ENCODE measurements at places on chromosomes 7 and 10. TPM values are rescaled to one million over a fixed set of nuclear protein-coding genes. Genes with fewer than 3 reads are reported as not detected.

DNA sequence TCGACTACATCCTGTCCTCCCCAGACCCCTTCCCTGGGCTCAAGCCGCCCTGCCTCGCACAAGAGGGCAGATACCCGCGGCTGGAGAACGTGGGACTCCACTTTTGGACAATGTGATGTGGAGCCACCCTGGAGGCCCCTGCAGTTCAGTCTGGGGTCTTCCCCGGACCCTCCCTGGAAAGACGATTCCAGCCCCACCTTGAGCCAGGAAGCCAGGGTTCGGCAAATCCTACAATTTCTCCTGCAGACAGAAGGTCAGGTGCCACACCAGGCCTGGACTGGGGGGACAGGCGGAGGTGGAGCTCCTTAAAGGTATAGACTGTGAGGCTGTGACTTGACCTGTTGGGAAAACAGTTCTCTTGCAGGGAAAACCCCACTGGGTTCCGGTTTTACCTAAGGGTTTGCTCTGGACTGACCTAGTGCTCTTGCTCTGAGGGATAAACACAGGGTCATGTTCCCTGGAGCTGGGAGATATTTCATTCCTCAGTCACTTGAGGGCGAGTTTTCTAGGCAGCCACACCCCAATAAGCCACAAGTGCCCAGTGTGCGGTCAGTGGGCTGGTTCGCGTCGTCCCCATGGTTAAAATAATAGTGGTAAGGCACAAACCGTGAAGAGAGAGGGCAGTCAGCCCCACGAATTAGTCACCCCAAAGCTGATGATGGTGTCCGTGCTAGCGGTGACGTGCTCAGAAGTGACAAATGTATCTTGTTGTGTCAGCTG lies 1.6 kb downstream of the FOXL3 start:
- DNase-seq = no peak
- H3K27me3 ChIP-seq = peaks cover 56% of the 10 kb centered on the region
- peaks cover 5% of the 10 kb centered on the region for H3K4me1 ChIP-seq
- H3K27ac ChIP-seq = no peak overlapping the region

DNA sequence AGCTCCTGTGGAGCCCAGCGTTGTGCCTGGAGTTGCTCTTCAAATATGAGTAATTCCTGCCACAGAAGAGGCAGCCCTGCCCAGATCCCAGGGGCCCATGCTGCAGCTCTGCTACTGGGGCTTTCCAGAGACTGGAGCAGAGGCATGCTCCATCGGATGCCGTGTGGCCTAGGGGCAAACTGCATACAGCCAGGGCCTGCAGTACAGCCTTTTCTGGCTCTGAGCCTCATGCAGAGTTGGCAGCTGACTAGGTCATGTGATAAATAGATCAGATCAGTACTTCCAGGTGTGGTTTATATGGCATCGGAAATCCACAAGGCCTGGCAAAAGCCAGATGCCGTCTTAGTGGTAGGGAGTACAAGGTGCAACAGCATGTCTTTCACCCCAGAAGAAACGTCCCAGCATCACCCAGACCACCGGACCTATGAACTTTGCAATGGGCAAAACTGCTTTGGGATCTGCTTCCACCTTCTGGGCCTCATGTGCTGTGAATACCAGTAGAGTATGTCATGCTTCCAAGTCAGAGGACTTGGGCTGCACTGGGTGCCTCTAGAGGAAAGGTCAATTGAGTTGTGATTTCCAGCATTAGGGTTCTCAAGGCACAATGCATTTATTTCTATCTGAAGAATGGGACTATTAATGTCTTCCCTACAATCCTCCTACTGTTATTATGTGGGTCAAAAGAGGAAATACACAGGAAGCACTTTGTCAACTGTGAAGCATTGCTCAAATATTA lies 250.7 kb upstream of the ZNF32 start:
- H3K27me3 ChIP-seq = no peaks in the 10 kb centered on the region
- no peaks in the 10 kb centered on the region for H3K36me3 ChIP-seq
- DNase-seq = no peak
- H3K27ac ChIP-seq = no peak overlapping the region

DNA sequence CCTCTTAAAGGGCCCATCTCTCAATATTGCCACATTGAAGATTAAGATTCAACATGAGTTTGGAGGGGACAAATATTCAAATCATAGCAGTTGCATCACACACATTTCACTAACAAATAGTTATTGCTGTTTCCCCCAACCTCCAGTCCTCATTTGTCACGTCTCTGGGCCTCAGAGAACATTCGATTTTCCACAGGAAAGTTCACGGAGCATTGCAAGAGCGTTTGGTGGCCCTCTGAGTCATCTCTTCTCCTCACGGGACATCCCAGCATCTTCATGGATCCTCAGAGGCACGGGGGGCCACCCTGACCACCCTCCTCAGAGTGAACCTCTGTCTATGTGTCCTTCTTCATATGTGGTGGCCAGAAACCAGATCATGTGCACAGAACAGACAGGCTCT lies 50.3 kb upstream of the CHST15 start:
- no peak for DNase-seq
- H3K36me3 ChIP-seq = no peaks in the 10 kb centered on the region
- H3K4me1 ChIP-seq = peaks cover 9% of the 10 kb centered on the region
- no peak overlapping the region for H3K27ac ChIP-seq
- H3K4me3 ChIP-seq = no peak overlapping the region
- H3K27me3 ChIP-seq = no peaks in the 10 kb centered on the region

- no peaks in the 10 kb centered on the region for H3K36me3 ChIP-seq
- no peak for DNase-seq
- no peak overlapping the region for H3K27ac ChIP-seq
Observed at GRCh38 chr7:13169356-13169755, 481.9 kb downstream of the ARL4A start.

DNA sequence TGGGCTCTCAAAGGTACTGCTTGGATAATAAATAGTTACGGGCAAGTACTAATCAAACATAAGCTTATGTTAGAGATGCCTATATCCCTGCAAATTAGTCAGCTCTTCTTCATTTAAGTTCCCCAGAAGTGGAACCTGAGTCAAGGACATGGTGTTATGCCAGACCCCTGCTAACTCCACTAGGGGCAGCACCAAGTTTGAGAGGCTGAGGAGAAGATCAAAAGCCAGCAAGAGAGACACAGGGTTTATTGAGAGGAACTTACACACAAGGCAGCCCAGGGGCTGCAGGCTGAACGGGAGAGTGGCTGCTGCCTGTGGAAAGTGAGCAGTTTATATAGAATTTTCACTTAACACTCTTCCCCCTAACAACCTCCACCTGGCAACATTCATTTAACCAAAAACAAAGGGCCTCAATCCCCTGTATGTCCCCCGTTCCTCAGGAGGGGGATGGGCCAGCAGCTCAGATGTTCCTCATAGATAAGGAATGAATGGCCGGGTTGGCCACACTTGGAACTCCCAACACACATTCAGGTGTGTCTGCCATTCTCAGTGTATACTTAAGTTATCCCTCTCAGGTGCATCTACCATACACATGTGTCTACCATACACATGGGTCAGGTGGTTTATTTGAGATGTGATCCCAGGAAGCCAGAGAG lies 62.6 kb upstream of the GHITM start:
- peak overlapping the region; percentile 39 for H3K27ac ChIP-seq
- H3K27me3 ChIP-seq = no peaks in the 10 kb centered on the region
- no peak overlapping the region for H3K4me3 ChIP-seq
- H3K36me3 ChIP-seq = no peaks in the 10 kb centered on the region
- no peak for DNase-seq
- no peaks in the 10 kb centered on the region for H3K4me1 ChIP-seq

Gene SLC29A4
- 1.8 TPM for total RNA-seq

GRCh38 chr7:1596181-1597043 lies 26.6 kb upstream of the PSMG3 start:
- H3K27me3 ChIP-seq = peaks cover 54% of the 10 kb centered on the region
- no peak for DNase-seq
- no peak overlapping the region for H3K27ac ChIP-seq

GRCh38 chr7:27251652-27252590 lies 9.3 kb downstream of the EVX1 start:
- H3K27me3 ChIP-seq = peaks cover 80% of the 10 kb centered on the region
- DNase-seq = no peak
- peaks cover 4% of the 10 kb centered on the region for H3K4me1 ChIP-seq
- H3K27ac ChIP-seq = no peak overlapping the region
- H3K4me3 ChIP-seq = peak overlapping the region; percentile 31

DNA sequence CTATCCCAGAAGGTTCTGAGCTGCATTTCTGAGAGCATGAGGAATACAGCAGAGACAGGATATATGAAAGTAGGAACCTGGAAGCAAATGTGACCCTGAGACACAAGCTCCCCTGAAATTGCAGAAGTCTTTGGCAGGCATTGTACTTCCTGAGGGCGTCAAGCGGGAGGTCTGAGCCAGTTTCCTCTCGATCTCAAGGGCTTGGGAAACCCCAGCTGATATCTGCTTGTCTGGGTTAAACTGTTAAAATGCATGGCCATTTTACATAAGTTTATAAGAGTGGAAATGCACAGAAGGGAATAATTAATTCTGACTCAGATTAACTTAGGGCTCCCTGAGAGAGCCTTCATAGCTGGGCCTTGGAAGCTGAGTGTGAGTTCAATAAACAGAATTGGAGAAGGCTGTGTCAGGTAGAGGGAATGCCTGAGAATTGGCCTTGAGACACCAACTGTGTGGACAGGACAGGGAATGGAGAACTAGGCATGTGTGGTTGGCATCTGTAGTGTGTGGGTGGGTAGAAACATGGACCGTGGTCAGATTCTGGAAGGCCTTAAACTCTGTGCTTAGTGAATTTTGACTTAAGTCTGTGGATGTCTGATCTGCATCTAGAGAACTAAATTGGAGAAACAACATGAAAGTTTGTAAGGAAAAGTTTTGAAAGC lies 53.3 kb downstream of the WIPF3 start:
- H3K36me3 ChIP-seq = no peaks in the 10 kb centered on the region
- H3K27ac ChIP-seq = no peak overlapping the region
- no peaks in the 10 kb centered on the region for H3K27me3 ChIP-seq
- peaks cover 15% of the 10 kb centered on the region for H3K4me1 ChIP-seq
- no peak overlapping the region for H3K4me3 ChIP-seq

- H3K4me3 ChIP-seq = no peak overlapping the region
- DNase-seq = no peak
- peaks cover 6% of the 10 kb centered on the region for H3K4me1 ChIP-seq
- H3K27ac ChIP-seq = peak overlapping the region; percentile 60
Observed at GRCh38 chr7:99120501-99120900, 23.4 kb downstream of the SMURF1 start.

Gene SPDYE6
- total RNA-seq = not detected

DNA sequence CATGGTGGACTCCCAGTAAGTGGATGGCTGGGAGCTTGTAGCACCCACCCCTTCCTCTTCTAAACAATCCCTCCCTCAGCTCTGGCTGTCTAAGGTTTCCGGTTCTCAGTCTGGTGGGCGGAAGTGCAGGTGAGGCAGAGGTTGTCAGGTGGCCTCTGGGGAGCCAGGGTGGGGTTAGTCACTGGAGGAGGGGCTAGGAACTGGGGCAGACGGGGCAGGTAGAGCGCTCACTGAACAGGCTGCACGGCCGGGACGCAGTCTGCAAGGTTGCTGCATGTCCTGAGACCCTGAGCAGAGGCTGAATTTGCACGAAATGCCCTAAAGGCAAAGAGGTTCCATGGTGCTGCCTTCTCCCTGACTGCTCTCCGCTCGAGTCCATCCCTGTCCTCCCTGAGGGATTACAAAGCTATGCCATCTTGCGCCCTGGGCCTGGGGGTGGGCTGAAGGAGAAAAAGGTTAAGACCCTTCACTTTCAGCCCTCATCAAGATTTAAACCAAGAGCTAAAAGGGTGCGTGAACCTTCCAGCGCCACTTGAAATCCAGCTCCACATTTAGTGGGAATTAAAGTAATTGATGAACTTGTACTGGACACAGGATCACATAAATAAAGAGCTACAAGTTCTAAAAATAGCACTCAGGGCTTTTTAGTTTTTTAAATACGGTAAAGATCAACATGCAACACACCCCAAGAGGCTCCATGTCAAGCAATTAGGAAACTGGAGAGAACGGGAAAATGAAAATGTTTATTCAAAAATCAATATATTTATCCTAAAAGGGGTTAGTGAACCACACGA lies 62.3 kb upstream of the CTBP2 start:
- H3K27ac ChIP-seq = no peak overlapping the region
- no peaks in the 10 kb centered on the region for H3K27me3 ChIP-seq
- H3K36me3 ChIP-seq = no peaks in the 10 kb centered on the region
- H3K4me1 ChIP-seq = no peaks in the 10 kb centered on the region

Gene AKAP9
- total RNA-seq = 52.1 TPM

Gene RPP38
- 14.4 TPM for total RNA-seq

DNA sequence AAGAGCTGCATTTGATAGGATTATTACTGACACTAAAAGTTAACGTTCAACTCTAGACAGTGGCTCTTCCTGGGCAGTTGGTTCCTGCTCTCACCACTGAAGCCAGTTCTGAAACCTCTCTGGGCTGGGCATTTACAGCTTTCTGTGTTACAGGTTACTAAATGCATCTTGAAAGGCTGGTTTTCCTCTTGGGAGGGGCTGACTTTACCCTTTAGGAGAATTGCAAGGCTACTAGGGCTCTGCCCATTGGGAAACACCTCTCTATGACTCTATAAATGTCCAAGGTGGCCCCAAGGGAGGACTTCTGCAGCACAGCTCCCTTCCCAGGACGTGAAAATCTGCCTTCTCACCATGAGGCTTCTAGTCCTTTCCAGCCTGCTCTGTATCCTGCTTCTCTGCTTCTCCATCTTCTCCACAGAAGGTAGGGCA lies at the start of gene GPR15LG:
GPR15LG (plus strand) TSS at position 301 of the 429 bp plus-strand sequence; CDS start at position 352, 51 bp downstream.
- no peak within 1 kb of the TSS for H3K27ac ChIP-seq
- H3K4me1 ChIP-seq = no peaks in the 10 kb centered on the region
- DNase-seq = no peak
- H3K36me3 ChIP-seq = no peaks in the 10 kb centered on the region

DNA sequence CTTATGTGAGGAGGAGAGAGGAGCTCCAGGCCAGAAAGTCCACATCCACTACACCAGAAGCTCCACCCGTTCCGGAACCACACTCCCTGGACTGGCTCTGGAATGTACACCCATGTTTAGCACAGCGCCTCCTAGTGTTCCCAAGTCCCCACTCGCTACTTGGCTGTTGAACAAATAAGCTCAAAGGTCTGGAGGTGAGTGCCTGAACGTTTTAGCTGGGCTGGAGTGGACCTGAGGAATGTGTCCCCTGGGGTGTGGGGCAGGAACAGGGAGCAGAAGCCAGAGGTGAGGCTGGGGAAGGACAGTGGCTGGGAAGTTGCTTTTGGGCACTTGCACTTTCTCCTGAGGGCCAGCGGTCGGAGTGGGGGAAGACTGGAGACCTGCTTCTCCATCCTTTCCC lies 164.1 kb upstream of the CDCA7L start:
- H3K27ac ChIP-seq = no peak overlapping the region
- H3K36me3 ChIP-seq = no peaks in the 10 kb centered on the region
- no peak overlapping the region for H3K4me3 ChIP-seq
- H3K4me1 ChIP-seq = no peaks in the 10 kb centered on the region

Gene GDF2
- total RNA-seq = not detected

Gene RET
- 0.44 TPM for total RNA-seq

Data from heart left ventricle (tissue), 16 donors.